ENCODE measurements at places on chromosomes 3 and 15. TPM values are rescaled to one million over a fixed set of nuclear protein-coding genes. Genes with fewer than 3 reads are reported as not detected.

GRCh38 chr15:74786551-74787165, 4.8 kb downstream of the CSK start:
- no peak for DNase-seq

DNA sequence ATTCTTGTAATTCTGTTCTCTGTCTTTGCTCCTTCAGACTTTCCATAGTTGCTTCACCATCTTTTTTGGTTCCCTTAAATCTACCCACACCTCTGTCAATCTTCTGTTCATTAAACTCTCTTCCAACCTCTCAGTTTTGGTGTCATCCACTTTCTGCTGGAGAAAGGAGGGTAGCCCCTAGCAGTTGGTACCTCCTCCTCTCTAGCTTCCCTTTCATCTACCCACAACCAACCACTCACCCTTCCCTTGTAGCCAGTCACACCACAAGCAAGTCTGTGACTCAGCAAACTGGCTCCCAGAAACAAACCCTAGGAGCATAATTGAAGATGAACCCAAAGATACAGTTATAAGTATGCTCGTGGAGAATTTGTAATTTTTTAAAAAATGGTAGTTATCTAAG, 318.6 kb downstream of the FHIT start:
- DNase-seq, result no peak

DNA sequence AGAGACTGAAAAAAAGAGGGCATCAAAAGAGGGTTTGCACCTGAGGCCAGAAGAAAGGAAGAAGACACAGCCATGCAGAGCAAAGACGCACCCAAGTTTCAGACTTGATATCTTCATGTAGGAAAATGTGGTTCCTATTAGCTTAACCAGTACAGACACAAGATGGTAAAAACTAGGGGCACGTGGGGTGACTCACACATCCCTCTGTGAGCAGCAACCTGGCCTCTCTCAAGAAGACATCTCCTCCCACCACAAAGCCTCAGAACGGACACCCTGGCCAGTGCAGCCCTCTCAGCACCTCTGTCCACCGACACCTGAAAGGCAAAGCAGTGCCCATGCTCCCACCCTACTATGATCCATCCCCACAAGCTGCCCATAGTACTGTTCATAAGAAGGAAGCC, 33.3 kb downstream of the GLB1 start:
- DNase-seq, result no peak

The GOLGA6L4 gene
- total RNA-seq, result 2.6 TPM

The RPP14 gene
- total RNA-seq, result 29.1 TPM

All from tongue (tissue), 3 donors.